NCI-H2081 treated with DMSO at 0.1 percent for 48 hours (cell line): ENCODE measurements at places on chromosomes 4 and X.

DNA sequence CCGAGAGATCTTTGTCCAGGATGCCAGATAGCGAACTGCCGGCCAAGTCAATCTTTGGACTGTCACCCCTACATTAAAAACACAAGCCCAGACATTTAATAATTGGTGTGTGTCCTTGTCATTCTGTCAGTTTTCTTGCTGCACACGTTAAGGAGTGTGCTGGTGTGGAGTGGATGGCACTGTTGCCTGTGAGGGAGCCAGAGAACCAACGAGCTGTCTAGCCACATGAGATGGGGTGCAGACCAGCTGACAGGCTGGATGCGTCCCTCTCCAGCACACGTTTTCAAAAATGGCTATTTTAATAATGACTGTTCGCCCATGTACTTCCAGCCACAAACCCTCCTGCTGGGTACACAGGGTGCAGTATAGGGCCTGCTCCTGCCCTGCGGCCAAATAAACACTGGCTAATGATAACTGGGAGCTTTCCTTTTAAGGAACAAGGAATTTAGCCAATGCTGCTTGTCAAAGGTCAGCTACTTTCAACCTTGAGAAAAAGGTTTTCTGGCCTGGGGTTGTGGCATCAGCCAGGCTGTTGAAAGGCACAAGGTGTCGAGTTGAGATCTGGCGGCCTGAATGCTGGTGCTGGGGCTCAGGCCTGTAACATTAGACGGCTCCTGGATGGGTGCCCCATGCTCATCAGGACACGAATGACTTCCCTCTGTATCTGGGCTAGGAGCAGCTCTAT lies 54.0 kb upstream of the MAP3K15 start:
- no peak for DNase-seq

DNA sequence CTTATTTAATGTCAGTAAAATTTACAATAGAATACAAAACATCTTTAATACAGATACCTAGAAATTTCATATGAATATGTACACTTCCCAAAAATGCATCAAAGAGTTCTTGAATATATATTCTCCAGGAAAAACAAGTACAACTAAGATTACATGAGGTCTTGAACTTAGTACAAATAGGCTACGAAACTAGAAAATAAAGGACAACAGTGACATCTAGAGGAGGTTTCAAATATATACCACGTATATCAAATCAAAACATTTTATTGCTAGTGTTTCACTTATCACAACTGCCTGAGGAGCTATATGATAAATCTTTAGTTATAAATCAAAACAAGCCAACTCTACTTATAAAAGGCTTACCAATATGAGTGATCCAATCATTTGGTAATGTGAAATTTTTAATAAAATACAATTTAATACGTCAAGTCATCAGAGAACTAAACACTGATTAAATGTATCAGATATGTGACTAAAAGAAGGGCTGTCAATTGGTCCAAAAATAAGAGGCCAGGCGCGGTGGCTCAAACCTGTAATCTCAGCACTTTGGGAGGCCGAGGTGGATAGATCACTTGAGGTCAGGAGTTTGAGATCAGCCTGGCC lies 36.6 kb downstream of the ANAPC10 start:
- DNase-seq: peak; percentile 41

DNA sequence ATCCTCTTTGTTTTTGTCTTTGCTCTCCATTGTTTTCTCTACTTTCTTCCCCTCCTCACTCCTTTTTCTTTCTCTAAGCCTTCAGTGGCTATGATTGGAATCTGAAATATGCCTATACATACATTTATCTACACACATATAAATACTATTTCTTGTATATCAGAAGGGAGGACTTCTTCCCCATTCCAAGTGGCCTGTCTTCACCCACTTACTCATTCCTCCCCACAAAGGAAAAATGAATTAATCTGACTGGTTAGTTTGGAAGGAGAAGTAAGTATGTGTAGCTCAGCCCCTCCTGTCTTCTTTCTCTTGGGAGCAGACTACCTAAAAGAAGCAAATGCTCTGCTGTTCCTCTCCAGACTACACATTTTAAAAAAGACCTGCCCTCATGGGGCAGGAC lies 17.7 kb downstream of the GUCY2F start:
- DNase-seq: no peak

GRCh38 chrX:115344885-115345614 lies 55.5 kb downstream of the LUZP4 start:
- DNase-seq: peak; percentile 96

DNA sequence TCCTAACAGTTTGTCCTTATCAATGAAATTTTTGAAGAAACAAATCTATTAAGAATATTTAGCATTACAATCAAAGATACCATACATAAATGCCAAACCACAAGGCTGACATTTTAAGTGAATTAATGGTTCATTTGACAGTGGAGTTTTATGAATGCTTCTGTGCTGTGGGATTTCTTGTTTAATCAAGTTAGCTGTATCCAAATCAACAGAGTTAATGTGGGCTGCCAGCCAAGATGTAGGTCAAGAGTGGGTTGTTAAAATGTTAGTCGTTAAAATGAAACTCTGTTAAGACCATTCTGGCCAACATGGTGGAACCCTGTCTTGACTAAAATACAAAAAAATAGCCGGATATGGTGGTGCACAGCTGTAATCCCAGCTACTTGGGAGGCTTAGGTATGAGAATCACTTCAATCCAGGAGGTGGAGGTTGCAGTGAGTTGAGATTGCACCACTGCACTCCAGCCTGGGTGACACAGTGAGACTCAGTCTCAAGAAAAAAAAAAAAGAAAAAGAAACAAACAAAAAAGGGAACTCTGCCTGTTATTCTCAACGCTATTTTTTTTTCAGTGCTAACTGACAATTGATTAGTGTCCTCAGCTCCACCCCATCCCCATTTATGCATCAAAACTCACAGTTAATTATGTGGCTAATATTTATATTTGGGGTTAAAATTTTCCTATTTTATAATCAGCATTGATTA lies 20.2 kb downstream of the GPAT3 start:
- no peak for DNase-seq
